Karpas-422 (cell line): ENCODE measurements at places on chromosomes 5 and 9. TPM values are rescaled to one million over a fixed set of nuclear protein-coding genes. Genes with fewer than 3 reads are reported as not detected.

NMUR2 gene
- total RNA-seq, result not detected in 2 replicates

ARL14EPL gene
- total RNA-seq, result not detected in 2 replicates

STKLD1 gene
- 0.93 and 0.97 TPM in 2 replicates for total RNA-seq

DNA sequence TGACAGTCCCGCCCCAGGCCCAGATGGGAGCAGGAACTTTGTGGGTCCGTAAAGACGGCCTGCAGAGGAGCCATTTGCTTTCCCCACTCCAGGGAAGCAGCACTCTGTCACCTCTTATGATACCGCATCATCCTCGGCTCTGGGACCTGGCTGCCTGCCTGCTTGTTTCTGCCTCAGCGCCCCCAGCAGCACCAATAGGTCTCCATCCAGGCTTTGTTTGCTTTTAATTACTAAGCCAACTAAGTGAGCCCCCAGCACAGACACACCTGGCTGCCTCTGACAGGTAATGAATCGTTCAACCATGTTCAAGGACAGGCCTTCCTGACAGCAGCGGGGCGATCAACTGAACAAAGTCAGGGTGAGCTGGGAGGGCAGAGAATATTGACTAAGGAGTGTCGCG, 141.4 kb downstream of the C5orf15 start:
- H3K27ac ChIP-seq, result no peak overlapping the region
- DNase-seq, result no peak
- no peaks in the 10 kb centered on the region for H3K36me3 ChIP-seq

FAM78A gene
- total RNA-seq, result 31.6 and 43.9 TPM in 2 replicates

CDHR2 gene
- 0.04 and 0.07 TPM in 2 replicates for total RNA-seq

- H3K36me3 ChIP-seq, result no peaks in the 10 kb centered on the region
- H3K4me3 ChIP-seq, result no peak overlapping the region
- no peak overlapping the region for H3K27ac ChIP-seq
- DNase-seq, result no peak
Measured at GRCh38 chr9:83932011-83932410, 10.8 kb upstream of the KIF27 start.

DNA sequence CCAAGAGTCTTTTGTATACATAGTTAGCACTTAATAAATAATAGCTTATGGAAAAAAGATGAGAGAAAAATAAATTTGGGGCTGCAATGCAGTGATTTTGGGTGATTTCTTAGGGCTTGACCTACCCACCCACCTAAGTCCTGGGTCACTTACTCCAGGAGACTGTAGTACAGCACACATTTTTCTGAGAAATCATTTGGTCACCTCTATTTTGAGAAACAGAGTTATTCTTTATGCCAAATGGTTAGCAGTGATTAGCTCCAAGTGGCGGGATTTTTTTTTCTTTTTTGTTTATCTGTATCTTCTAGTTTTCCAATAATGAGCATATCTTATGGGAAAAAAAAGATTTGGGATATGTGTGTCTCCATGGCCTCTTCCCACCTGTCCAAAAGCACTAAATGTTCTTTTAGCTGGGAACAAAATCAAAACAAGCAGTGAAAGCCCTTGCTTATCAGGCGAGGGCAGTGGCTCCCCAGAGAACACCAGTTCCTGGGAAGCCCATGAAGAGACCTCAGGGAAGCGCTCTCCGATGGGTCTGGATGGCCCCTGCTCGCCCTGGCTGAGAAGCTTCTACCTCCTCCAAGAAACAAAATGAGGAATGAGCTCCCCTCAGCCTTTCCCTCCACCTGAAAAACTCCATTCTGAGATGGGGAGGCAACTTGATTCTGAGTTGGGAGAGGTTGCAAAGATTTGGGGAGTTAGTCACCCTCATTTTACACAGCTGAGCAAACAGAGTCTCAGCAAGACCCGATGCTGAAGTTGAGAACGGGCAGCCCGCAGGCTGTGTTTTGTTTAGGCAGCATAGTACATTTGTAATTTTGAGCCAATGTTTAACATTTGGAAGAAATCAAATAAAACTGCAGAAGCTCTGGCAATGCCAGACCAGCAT, 69.9 kb downstream of the CYFIP2 start:
- DNase-seq, result no peak
- H3K4me1 ChIP-seq, result no peaks in the 10 kb centered on the region
- no peaks in the 10 kb centered on the region for H3K27me3 ChIP-seq
- no peak overlapping the region for H3K27ac ChIP-seq
- H3K4me3 ChIP-seq, result no peak overlapping the region

PRLR gene
- total RNA-seq, result not detected in 2 replicates

- H3K27ac ChIP-seq, result no peak overlapping the region
- no peaks in the 10 kb centered on the region for H3K27me3 ChIP-seq
- no peaks in the 10 kb centered on the region for H3K36me3 ChIP-seq
- peaks cover 14% of the 10 kb centered on the region for H3K4me1 ChIP-seq
Measured at GRCh38 chr5:163433271-163433670, 4.1 kb upstream of the CCNG1 start.

ACSL6 gene
- total RNA-seq, result not detected in 2 replicates

DNA sequence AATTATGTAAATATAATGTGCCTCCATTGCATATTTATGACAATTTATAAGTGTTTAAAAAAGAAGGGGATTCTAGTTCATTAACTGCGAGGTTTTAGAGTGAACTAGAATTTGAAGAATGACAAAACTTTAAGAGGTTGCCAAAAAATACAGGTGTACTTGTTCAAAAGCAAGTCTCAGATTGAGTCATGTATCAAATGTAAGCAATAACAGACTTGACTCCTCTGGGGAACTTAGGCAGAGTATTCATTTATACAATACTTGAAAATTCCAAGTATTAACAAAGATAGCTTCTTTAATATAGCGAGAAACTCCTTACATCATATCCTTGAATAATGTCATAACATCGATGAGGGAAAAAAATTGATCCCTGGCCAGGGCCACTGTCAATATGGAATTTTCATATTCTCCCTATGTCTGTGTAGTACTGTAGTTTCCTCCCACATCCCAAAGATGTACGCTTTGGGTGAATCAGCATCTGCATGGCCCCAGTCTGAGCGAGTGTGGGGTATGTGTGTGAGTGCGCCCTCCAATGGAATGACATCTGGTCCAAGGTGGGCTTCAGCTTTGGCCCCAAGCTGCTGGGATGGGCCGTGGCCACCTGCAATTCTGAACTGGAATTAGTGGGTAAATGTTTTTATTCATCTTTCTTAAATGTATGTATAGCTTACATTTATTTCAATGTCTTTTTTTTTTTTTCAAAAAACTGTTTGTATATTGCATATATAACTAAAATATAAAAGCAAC, 70.1 kb downstream of the RIC1 start:
- no peak overlapping the region for H3K4me3 ChIP-seq
- H3K4me1 ChIP-seq, result no peaks in the 10 kb centered on the region
- peaks cover 41% of the 10 kb centered on the region; the same call in 1 of the 2 replicates for H3K36me3 ChIP-seq
- no peaks in the 10 kb centered on the region for H3K27me3 ChIP-seq
- DNase-seq, result no peak

DNA sequence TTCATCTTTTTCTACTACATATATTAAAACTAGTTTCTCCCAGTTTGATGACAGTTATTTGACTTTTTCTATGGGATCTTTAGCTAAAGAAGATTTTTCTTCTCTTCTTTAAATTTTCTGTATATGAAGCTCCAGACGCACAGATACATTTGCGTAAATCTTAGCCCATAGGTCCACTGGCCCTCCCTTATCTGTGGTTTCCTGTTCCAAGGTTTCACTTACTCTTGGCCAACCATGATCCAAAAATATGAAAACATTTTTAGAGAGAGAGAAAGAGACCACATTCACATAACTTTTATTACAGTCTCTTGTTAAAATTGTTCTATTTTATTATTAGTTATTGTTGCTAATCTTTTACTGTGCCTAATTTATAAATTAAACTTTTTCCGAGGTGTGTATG, 270.2 kb upstream of the DAPK1 start:
- H3K27ac ChIP-seq, result no peak overlapping the region
- H3K4me3 ChIP-seq, result no peak overlapping the region
- no peaks in the 10 kb centered on the region for H3K27me3 ChIP-seq
- H3K36me3 ChIP-seq, result no peaks in the 10 kb centered on the region
- DNase-seq, result no peak

EIF4E1B gene
- not detected in 2 replicates for total RNA-seq

SPAG8 gene
- total RNA-seq, result 0.07 and 0.90 TPM in 2 replicates

- H3K4me3 ChIP-seq, result no peak overlapping the region
- no peak overlapping the region for H3K27ac ChIP-seq
- no peaks in the 10 kb centered on the region for H3K36me3 ChIP-seq
- no peak for DNase-seq
- no peaks in the 10 kb centered on the region for H3K4me1 ChIP-seq
Measured at GRCh38 chr5:155040984-155041653, 27.6 kb downstream of the KIF4B start.

- H3K27me3 ChIP-seq, result no peaks in the 10 kb centered on the region
- no peak overlapping the region for H3K27ac ChIP-seq
Measured at GRCh38 chr5:6567835-6568234, 65.0 kb downstream of the NSUN2 start.

- no peaks in the 10 kb centered on the region for H3K36me3 ChIP-seq
- no peak for DNase-seq
- no peak overlapping the region for H3K4me3 ChIP-seq
- H3K27me3 ChIP-seq, result no peaks in the 10 kb centered on the region
- no peaks in the 10 kb centered on the region for H3K4me1 ChIP-seq
Measured at GRCh38 chr5:72530196-72530595, 23.0 kb upstream of the ZNF366 start.

SUSD3 gene
- 4.9 and 6.2 TPM in 2 replicates for total RNA-seq

GRCh38 chr5:33565324-33565723, 124.6 kb downstream of the TARS1 start:
- no peak overlapping the region for H3K4me3 ChIP-seq
- H3K36me3 ChIP-seq, result no peaks in the 10 kb centered on the region
- H3K4me1 ChIP-seq, result peaks cover 13% of the 10 kb centered on the region

- H3K4me3 ChIP-seq, result no peak overlapping the region
- no peaks in the 10 kb centered on the region for H3K4me1 ChIP-seq
- H3K36me3 ChIP-seq, result no peaks in the 10 kb centered on the region
- no peak overlapping the region for H3K27ac ChIP-seq
- no peak for DNase-seq
- no peaks in the 10 kb centered on the region for H3K27me3 ChIP-seq
Measured at GRCh38 chr9:110601098-110601497, 21.6 kb upstream of the SVEP1 start.

SPINK4 gene
- not detected in 2 replicates for total RNA-seq

- no peak for DNase-seq
- H3K4me3 ChIP-seq, result no peak overlapping the region
- H3K27ac ChIP-seq, result no peak overlapping the region
- H3K36me3 ChIP-seq, result no peaks in the 10 kb centered on the region
- H3K27me3 ChIP-seq, result no peaks in the 10 kb centered on the region
Measured at GRCh38 chr5:98942847-98943246, 14.0 kb upstream of the CHD1 start.

DNA sequence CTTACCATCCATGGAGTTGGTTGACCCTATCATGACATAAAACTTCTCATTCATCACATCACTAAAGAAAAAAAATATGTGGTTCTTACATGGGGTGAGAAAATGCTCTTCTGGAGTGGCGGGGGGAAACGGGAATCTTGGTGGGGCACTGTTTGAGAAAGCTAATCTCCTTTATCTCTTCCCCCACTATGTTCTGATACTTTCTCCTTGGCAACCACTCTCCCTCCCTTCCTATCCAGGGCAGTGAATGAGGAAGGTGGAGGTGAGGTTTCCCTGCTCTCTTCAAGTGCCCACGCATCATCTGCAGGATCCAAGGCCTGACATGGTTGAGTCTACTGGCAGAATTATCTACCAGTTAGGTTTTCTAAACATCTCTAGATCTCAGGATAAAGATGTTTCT, 220.8 kb upstream of the TBCA start:
- H3K36me3 ChIP-seq, result no peaks in the 10 kb centered on the region
- no peak overlapping the region for H3K4me3 ChIP-seq
- no peak for DNase-seq
- H3K27ac ChIP-seq, result no peak overlapping the region

- H3K27me3 ChIP-seq, result no peaks in the 10 kb centered on the region
- H3K27ac ChIP-seq, result no peak overlapping the region
- DNase-seq, result no peak
- H3K4me1 ChIP-seq, result no peaks in the 10 kb centered on the region
- no peaks in the 10 kb centered on the region for H3K36me3 ChIP-seq
- no peak overlapping the region for H3K4me3 ChIP-seq
Measured at GRCh38 chr5:90581956-90582355, 23.4 kb downstream of the ADGRV1 start.

- no peak overlapping the region for H3K27ac ChIP-seq
- no peak overlapping the region for H3K4me3 ChIP-seq
- no peaks in the 10 kb centered on the region for H3K4me1 ChIP-seq
- no peaks in the 10 kb centered on the region for H3K27me3 ChIP-seq
Measured at GRCh38 chr5:32462618-32463017, 18.1 kb upstream of the ZFR start.

- no peaks in the 10 kb centered on the region for H3K4me1 ChIP-seq
- no peak overlapping the region for H3K4me3 ChIP-seq
- H3K27ac ChIP-seq, result no peak overlapping the region
- no peaks in the 10 kb centered on the region for H3K27me3 ChIP-seq
- DNase-seq, result no peak
- peaks cover 9% of the 10 kb centered on the region; the same call in 1 of the 2 replicates for H3K36me3 ChIP-seq
Measured at GRCh38 chr5:134656690-134657089, 8.1 kb downstream of the SEC24A start.

DNA sequence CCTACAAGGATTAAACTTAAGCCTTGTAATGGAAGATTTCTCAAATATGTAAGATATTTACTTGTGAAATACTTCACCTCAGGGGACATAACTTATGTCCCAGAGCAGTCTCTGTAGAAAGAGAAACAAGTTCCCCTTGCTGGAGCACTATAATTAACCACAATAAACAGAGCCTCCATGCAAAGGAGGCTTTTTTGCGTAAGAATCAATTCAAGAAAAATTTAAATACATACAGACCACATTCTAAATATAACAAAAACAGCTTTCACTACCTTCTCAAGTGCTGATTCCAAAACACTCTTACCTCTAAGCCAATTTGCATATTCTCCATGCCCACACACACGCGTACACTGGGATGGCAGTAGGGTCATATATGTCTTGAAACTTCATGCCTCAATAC, 30.7 kb upstream of the CCNB1 start:
- H3K36me3 ChIP-seq, result no peaks in the 10 kb centered on the region
- DNase-seq, result peak; percentile 65
- H3K27me3 ChIP-seq, result no peaks in the 10 kb centered on the region
- peaks cover 18% of the 10 kb centered on the region for H3K4me1 ChIP-seq
- H3K4me3 ChIP-seq, result peak overlapping the region; percentile 7

CDX1 gene
- not detected in 2 replicates for total RNA-seq

ERCC8 gene
- 13.6 and 23.0 TPM in 2 replicates for total RNA-seq

KIF27 gene
- 6.5 and 7.6 TPM in 2 replicates for total RNA-seq

DNA sequence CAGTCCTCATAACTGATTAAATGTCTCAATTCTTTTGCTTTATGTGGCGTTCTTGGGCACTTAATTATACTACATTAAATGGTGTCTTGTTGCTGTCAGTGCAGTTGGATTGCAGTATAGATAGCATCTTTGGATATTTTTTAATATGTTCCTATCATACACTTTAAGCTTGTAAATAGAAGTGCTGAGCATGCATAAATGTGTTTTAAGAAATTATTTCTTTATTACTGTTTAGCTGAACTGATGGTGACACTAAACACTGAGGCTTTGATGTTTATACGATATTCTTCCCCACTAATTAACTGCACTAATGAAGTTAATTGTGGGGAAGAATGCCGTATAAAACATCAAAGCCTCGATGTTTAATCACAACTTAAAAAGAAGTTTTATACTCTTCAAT, 116.6 kb downstream of the TLE4 start:
- H3K4me1 ChIP-seq, result peaks cover 15% of the 10 kb centered on the region
- H3K36me3 ChIP-seq, result peaks cover 5% of the 10 kb centered on the region; the same call in 1 of the 2 replicates
- DNase-seq, result no peak
- no peak overlapping the region for H3K27ac ChIP-seq

TXNDC8 gene
- not detected in 2 replicates for total RNA-seq

TRIM32 gene
- total RNA-seq, result 20.7 and 23.9 TPM in 2 replicates
